ENCODE measurements at places on chromosomes 3 and 15.

GRCh38 chr3:102374863-102375634, 59.8 kb upstream of the ZPLD1 start:
- DNase-seq = no peak

- no peak for DNase-seq
Measured at GRCh38 chr3:10299175-10299574, 6.4 kb upstream of the GHRL start.

DNA sequence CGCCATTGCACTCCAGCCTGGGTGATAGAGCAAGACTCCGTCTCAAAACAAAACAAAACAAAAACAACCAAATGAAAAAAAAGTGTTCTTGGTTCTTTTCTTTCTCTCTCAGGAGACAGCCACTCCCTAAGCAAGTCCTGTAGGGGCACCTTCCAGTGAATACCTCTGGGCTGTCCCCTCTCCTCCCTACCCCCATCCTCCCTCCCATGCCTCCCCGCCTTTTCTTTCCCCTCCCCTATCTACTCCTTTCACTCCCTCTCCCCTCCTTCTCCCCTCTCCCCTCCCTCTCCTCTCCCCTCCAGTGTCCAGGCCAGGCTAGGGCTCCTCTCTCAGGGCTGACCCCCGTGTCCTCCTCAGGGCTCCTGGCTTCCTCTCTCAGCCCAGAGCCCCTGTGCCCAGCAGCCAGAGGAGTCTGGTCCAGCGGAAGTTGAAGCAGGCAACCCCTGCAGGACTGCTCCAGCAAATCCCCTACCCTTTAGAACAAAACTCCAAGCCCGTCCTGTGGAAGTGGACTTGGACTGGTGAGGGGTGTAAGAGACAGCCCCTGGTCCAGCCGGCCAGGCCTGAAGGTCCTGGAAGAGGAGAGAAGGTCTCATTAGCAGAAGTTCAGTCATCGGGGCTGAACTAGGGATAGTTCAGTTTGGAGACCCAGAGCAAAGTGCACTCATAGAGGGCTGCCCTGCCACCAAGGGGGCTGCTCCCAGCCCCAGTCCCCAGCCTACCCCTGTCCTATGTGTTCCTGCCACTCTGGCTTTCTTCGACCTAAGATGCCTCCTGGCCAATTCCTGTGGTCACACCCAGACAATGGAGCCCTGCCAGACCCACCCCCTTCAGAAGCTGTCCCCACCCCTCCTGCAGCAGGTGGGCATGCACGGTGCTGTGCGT, 79.8 kb upstream of the IQSEC1 start:
- no peak for DNase-seq

DNA sequence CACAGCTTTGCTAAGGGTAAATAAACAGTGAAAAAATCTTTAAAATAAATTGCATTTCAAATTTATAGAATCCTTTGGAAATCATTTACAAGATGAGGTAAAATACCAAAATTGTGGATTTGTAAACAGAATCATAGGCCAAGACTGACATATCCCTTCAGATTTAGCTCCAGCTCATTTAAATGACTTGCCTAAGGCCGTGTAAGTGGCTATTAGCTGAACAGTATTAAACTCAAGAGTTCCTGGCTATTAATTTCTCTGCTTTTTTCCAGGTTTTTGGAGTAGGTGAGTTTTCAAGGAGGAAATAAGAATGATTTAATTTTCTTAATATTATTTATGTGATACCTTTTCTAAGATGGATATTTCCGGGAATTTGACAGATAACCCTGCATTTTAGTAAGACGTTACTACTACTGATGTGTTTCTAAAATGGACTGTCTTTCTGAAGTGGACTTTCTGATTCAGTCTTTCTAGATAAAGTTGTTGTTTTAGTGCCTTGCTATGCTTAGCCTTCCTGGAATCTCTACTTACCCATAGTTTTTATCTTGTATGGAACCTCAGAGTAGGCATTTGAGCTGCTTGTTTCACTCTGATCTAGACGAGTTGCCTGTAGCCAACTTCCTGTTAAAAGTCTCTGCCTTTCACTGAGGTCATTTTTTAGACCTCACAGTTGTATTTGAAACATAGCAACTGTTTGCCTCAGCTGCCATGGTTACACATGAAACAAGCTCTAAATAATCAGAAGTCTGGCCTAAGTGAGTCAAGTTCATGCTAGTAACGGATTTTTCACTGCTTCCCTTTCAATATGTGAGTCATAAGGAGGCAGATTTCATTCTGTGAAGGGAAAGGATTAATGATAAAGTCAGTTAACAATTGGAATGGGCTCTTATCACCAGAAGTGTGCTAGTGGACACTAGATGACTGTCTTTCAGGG, 127.0 kb downstream of the KLHL25 start:
- DNase-seq = peak; percentile 83

DNA sequence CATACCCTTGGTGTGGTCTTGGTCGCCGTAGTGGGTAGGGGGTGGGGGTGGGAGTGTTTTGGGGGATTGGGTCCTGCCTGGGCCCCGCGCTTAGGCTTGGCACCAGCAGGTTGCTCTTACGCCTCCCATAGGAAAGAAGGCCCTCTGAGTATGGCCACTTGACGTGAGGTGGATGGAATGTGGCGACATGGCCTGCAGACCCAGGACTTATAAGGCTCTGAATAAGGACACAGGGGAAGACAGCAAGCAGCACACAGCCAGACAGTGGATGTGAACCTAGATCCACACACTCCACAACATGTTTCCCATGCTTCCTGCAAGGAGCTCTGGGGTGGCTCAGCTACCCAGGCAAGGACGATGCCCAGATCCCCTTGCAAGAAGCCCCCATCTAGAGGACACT, 12.4 kb downstream of the RBPMS2 start:
- no peak for DNase-seq

- no peak for DNase-seq
Measured at GRCh38 chr3:177149106-177149505, 48.2 kb downstream of the TBL1XR1 start.

DNA sequence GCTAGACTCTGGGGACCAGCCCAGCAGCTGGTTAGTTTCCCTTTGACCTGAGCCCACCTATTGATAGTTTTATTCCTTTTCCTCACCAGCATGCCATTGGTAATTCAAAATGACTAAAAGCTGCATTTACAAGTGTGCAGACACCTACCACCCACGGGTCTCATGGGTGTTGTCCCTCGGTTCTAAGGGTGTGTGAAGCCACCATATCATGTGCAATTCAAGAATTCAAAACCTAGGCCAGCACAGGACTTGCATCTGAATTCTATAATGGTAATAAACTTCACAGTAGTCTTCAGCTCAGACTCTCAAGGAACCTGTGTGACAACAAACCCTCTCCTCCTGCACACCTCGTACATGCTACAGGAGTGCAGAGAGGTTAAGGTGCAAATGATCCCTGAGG, 55.3 kb downstream of the NTRK3 start:
- DNase-seq = no peak

DNA sequence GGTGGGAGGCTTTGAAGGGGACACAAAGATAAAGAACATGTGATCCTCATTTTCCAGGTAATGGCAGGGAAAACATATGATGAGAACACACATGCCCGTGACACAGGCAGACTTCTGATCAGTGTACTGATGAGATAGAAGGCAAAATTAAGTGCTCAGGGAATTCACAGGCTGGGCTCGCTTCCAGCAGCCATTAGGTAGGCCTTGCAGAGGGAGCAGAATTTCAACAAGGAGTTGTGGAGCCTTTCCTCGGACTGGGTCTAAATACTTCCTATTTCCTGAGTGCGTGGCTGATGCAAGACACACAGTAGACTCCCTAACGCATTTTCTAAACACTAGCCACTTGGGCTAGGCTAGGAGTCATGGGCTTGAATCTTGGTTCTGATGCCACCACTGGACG, 74.0 kb upstream of the ETV5 start:
- no peak for DNase-seq

GRCh38 chr3:153892126-153892525, 229.1 kb upstream of the ARHGEF26 start:
- no peak for DNase-seq

- DNase-seq = no peak
Measured at GRCh38 chr3:72892870-72893269, 5.0 kb downstream of the GXYLT2 start.

GRCh38 chr3:89300526-89300925, 193.1 kb downstream of the EPHA3 start:
- no peak for DNase-seq

GRCh38 chr3:139935866-139936817, 1.2 kb downstream of the CLSTN2 start:
- no peak for DNase-seq

GRCh38 chr3:141828890-141829289, 47.6 kb upstream of the ATP1B3 start:
- DNase-seq = no peak

DNA sequence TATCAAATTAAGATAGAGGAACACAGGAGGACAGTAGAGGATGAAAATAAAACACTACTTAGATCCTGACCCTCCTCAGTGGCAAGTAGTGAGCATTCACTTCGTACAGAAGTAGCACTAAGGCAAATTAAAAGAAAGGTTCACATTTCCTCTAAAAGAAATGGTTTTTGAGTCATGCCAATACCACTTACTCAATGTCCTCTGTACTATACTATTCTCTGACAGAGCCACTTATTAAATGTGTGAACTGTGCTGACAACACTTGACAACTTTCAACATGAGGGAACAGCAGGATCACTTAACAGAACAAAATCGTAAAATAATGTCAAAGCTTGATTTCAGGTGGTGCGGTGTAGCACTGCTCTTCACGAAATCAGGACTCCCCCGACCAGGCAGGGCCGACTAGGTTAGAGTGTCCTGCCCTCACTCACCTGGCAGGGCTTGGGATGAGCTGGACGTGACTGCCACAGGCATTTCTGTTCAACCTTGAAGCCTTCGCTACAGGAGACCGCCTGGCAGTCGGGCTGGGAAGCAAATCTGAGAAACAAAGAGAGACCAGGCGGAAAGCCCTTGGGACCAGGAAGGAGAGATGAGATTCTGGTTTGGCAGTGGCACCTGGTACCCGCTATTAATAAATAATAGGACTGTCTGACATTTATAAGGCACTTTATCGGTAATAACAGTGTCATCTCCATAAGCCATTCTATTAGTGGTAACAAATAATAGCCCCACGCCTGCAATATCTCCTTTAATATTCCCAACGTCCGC, 611 bp upstream of the SLC27A2 start:
- DNase-seq = no peak

- no peak for DNase-seq
Measured at GRCh38 chr15:52804526-52805081, 14.5 kb upstream of the ONECUT1 start.

GRCh38 chr3:13529196-13530112, 19.5 kb upstream of the FBLN2 start:
- DNase-seq = no peak

DNA sequence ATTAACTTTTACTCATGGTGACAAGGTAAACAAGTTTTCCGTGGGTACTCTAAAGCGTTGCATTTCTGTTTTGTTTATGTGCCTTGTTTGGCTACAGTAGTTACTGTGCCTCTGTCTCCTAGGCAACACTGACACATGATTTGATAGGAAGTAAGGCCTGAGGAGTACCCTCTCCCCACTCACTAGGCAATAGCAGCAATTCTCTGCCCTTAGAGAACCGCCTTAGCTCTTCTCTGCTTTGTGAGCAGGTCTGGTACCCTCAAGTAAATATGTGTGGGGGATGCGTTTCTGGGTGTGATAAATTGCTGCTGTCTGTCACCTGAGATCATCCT, at the start of gene IL5RA:
Gene IL5RA (minus strand): TSS at position 76 of the 332 bp plus-strand sequence. CDS start 5,390 bp downstream, outside the sequence.
- DNase-seq = no peak

- DNase-seq = no peak
Measured at GRCh38 chr15:96115642-96116041, 214.9 kb upstream of the NR2F2 start.

GRCh38 chr3:182491577-182491976, 301.7 kb upstream of the ATP11B start:
- DNase-seq = no peak

GRCh38 chr15:62491642-62492041, 326.6 kb upstream of the C2CD4B start:
- DNase-seq = no peak

DNA sequence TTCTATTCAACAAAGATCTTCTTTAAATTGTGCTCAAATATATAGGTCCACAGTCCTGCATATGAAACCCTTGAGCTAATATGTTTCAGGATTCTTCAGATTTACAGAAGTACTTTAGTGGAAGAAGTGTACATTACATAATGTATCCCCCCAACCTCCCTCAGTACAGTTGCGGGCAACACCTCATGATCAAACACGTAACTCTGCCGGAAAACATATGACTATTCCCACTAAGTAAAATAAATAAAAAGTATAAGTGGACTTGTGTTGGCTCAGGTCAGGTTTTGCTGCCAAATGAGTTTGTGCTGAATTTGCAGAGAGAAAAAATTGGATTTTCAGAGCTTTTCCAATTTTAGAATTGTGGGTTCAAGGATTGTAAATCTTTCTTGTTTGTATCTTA, 267.6 kb upstream of the MDFIC2 start:
- DNase-seq = no peak

DNA sequence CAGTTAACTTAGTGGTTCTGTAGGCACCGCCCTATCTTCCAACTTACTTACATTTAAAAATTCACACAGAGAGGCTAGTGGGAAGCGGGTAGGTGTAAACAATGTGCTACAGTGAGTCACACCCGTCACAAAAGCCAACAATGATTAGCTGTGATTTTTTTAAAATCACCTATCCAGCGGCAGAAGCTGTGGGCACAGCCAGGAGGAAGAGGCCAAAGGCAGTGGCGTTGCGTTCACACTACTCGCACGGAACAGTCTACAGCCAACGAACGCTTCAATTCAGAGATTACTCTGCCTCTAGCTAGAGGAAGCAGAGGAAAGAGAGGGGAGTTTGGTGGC, 2.5 kb upstream of the NLGN1 start:
- no peak for DNase-seq

GRCh38 chr3:158106766-158107471, 699 bp upstream of the SHOX2 start:
- no peak for DNase-seq

DNA sequence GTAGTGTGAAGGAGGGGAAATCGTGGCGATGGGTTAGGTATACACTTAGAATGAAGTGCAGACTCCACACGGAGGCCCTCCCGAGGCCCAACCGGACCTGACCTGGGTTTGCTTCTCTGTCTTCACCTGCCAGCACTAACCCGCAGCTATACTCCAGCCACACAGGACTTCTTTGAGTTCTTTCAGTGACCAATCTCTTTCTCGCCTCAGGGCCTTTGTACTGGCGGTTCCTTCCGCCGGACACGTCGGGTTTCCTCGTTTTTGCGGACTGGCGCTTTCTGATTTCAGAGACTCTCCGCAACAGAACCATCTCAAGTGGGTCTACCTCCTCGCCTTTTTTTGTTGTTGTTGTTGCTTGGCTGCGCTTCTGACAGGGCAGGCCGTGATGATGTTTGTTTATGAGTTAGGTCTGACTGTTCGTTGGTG, at the start of gene NEIL1:
Gene NEIL1 (plus strand): TSS at position 244 of the 426 bp plus-strand sequence. CDS start 1,867 bp downstream, outside the sequence.
- no peak for DNase-seq

DNA sequence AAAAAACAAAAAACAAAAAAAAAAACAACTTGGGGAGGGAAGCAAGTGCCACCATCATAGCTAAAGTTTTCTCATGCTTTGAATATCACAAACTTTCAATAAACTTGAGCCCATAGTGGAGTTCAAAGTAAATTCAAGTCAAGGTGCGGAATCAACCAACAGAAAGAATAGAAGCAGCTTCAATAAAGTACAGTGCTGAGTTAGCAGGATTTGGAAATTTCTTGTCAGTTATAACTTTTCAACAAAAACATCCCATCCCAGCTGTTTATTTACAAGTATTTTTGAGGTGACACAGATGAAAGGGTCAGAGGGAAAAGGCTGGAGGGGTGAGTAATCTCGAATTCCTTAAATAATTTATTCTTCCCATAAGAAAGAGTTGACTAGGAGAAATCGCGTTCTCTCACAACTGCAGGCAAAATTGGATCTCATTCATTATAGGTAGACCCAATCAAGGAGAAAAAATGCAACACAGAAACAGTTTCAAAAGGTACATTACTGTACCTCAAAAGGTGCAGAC, 477.4 kb upstream of the RASGRP1 start:
- DNase-seq = no peak

Measured in activated CD8-positive, alpha-beta memory T cell treated with anti-CD3 and anti-CD28 coated beads, Interleukin-2, amount 10 ng/mL, durations not matched to agents 7 days and 5 days (primary cell).